ENCODE measurements at places on chromosomes 3 and 15.
A peak's percentile ranks its signal among the peaks of the same experiment; 100 is the strongest.

GRCh38 chr3:10432156-10432845, 73.1 kb downstream of the ATP2B2 start:
- DNase-seq: no peak

GRCh38 chr3:14623569-14624051, 28.0 kb upstream of the CCDC174 start:
- no peak for DNase-seq

GRCh38 chr3:195762249-195762585, 41.4 kb downstream of the MUC20 start:
- no peak for DNase-seq

GRCh38 chr3:172454180-172454579, 5.9 kb upstream of the GHSR start:
- DNase-seq: no peak

DNA sequence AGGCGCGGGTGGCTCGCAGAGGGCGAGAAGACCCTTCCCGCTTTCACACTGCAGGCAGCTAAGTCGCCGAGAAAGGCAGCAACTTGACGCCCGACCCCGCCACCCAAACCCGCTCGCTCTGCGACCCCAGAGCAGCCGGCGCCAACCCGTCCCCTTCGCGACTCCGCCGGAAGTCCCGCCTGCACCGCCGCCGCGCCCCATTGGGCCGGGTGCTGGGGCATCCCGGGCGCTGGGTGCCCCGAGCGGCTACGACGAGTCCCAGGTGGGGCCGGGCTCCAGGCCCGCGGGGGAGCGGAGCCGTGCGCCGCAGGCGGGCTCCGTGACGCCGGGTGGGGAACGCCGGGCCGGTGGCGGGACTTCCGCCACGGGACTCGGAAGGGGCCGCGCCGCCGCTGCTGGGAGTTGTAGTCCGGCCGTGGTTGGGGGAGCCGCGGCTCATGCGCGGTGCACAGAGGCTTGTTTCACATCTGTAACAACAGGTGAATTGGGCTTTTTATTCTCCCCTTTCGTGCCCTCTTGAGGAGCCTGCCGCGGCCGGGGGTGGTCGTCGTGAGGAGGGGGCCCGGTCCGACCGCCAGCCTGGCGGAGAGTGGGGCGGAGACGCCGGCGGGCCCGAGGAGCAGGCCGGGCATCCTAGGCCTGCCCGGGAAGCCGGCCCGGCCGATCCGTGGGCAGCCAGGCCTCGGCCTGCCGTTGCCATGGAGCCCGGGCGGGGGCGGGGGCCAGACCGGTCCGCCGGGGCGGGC, at the start of gene DHX30:
Gene DHX30 (plus strand): TSS at position 405 of the 746 bp plus-strand sequence. CDS start 7,546 bp downstream, outside the sequence.
- peak; percentile 96 for DNase-seq

- DNase-seq: no peak
Observed at GRCh38 chr15:76492538-76492937, 156.0 kb downstream of the ISL2 start.

DNA sequence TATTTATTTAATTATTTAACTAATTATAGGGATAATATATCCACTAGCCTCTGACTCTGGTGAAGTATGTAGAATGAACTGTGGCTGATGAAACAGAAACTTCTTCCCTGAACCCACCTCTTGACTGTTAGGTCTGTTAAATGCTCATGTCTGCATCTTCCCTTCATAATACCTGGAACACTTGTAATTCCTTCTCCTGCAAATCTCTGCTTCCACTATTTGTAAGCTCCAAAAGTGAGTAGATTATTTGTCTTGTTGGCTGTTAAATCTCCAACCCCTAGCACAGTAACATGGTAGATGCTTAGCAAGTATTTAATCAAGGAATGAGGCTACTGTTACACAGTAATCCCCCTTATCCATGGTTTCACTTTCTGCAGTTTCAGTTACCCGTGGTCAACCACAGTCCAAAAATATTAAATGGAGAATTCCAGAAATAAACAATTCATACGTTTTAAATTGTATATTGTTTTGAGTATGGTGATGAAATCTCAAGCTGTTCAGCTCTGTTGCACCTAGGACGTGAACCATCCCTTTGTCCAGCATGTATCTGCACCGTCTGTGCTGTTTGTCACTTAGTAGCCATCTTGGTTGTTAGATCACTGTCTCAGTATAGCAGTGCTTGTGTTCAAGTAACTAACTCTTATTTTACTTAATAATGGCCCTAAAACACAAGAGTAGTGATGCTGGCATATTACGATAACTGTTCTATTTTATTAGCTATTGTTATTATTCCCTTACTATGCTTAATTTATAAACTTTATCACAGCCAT, 5.7 kb downstream of the TTBK2 start:
- no peak for DNase-seq

- peak; percentile 62 for DNase-seq
Observed at GRCh38 chr3:168155303-168155702, 59.6 kb upstream of the GOLIM4 start.

DNA sequence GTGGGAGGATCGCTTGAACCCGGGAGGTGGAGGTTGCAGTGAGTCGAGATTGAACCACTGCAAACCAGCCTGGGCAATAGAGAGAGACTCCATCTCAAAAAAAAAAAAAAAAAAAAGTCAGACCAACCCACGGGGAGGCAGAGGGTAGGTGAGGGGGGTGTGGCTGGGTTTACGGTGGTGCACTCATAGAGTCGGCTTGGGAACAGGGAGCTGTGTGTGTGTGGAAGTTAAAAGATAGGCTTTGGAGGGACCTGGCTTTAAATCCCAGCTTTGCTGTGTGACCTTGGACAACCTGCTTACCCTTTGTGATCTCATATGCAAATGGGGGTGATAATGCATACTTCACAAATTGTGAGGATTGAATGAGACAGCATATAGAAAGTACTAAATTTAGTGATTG, 10.0 kb upstream of the ISLR2 start:
- no peak for DNase-seq

DNA sequence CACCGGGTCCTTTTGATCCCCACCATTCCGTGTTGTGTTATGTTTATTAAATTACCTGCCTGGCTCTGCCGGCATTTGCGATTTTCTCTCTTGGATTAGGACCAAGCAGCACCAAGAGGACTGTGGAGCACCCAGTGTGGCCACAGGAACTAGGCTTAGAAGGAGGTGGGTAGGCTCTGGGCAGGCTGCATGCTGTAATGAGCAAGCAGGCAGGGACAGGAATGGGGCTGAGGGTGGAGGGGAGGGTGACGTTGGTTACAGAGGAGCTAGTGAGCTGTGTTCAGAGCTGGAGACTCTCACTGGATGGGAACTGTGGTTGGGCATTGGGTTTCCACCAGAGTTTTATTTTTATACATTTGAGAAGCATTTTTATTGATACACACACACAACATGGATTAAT, 7.9 kb upstream of the SCN5A start:
- no peak for DNase-seq

GRCh38 chr3:134033315-134033996, 3.7 kb upstream of the SLCO2A1 start:
- DNase-seq: no peak

GRCh38 chr3:157958457-157958856, 147.8 kb downstream of the SHOX2 start:
- no peak for DNase-seq

DNA sequence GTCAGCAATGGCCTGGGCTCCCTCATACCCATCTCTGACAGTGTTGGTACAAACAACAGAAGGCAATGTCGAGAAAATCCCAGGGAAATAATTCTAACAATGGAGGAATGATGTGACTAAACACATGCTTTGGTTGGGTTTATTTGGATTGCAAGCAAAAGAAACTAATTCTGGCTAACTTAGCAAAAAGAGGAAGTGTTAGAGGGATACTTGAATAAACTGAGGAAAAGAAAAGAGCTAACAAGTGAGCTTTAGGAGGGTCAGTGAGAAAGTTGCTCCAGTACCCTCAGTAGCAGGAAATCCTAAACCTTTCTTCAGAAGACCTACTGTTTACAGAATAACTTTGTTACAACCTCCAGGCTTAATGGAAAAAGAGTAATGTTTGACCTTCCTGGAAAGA, 264.6 kb upstream of the WNT5A start:
- no peak for DNase-seq

- no peak for DNase-seq
Observed at GRCh38 chr15:41337047-41337446, 4.4 kb downstream of the NUSAP1 start.

GRCh38 chr15:67142767-67143100, 77.3 kb downstream of the SMAD3 start:
- no peak for DNase-seq

GRCh38 chr15:90665288-90666134, 51.6 kb upstream of the BLM start:
- peak; percentile 83 for DNase-seq

DNA sequence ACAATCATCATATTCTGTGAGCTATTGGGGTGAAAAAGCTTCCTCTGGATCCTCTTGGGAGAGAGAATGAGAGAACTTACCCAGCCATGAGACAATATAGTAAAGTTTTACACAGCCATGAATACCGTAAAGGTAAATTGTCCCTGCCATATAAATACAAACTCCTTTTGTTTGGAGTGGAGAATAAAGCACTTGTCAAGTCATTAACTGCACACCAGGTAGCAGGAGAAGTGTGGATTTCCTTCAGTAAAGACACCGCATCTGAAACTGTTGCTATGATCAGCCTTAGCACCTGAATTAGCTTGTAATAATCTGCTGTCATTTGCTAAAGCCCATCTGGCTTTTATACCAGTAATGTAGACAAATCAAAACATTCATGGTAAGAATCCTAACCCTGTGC, 336.6 kb upstream of the SLCO3A1 start:
- no peak for DNase-seq

- no peak for DNase-seq
Observed at GRCh38 chr3:4507024-4507596, 14.0 kb downstream of the ITPR1 start.

DNA sequence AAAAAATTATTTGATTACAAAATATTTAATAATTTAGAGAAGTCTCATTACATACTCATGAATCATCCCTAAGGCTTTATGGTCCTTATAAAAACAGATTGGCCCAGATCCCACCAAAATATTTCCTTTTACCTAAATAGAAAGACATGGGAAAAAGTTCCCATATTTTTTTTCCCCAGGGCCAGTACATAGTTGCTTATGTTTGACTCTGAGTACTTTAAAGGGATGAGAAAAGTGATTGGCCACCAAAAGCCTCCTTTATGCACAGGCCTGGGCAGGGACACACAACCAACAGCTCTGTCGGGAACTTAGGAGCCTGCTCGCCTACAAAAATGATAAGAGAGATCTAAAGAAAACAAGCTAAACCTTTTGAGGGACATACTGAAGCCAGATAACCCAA, 22.3 kb downstream of the KCNAB1 start:
- DNase-seq: no peak

DNA sequence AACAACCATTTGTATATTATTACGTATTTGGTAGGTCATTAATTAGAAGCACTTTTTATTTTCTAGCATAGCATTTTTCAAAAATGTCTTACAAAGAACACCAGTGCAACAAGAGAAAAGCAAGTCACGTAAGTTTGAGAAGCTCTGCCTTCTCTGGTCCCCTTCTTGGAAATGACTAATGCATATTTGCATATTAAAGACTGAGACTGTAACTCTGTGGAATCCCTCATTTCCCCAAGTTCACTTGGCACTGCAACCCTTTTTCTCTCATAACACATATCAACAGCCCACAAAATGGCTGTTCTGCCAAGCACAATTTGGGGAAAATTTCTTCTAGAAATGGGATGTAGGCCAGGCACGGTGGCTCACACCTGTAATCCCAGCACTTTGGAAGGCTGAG, 176.3 kb downstream of the ERC2 start:
- DNase-seq: no peak

DNA sequence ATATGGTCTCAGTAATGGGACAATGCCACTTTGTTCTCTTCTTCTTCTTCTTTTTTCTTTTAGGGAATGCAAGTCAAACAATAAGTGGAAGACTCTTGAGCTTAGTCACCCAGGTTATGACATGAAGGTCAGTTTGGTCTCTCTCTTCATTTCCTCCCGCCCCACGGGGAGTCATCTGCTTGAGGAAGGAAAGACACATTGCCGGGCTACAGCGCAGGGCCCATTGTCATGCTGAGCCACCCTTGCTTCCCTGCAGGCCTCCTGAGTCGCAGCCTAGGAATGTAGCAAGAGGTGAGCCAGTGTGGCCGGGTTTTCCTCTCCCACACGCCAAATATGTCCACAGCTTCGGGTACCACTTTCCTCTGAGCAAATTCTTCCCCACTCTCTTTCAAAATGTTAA, 47.6 kb downstream of the RAP2B start:
- DNase-seq: peak; percentile 92

- DNase-seq: no peak
Observed at GRCh38 chr15:96177279-96177678, 153.2 kb upstream of the NR2F2 start.

DNA sequence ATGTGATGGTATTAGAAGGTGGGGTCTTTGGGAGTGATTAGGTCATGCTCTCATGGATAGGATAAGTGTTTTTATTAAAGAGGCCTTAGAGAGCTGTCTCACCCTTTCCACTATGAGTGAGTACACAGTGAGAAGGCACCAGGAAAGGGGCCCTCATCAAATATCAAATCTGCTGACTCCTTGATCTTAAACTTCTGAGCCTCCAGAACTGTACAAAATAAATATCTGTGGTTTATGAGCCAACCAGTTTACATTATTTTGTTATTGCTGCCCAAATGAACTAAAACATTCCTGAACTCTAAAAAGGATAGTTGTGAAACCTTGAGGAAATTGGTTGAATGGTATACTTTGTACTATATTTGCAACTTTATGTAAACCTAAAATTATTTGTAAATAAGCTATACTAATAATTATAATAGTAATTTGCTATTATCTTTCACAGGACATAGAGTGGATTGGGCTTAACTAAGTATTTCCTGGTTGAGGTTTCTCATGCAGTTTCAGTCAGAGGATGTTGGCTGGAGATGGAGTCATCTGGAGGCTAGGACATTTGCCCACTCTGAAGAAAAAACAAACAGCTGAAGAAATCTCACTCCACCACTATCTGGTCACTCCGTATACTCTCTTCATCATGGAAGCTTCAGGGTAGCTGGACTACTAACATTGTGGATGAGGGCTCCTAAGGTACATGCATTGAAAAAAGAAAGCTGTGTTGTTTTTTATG, 1068.6 kb upstream of the CADM2 start:
- no peak for DNase-seq

DNA sequence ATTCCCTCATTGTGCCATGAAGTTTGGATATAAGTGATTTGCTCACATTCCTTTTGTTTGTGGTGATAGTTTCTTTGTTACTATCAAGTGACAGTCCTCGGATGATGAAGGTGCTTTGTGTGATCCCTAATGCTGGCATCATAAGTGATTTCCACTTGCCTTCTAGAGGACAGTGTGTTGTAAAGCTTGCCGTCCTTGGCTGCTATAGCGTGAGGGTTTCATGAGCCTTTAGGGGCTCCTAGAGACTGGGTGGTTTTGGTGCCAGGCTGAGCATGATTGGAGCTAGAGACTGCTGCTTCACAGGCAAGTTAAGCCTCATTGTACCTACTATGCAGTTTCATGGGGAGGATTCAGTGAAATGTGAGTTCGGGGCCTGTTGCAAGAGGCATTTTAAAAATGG, 12.4 kb downstream of the SNRK start:
- no peak for DNase-seq

- DNase-seq: peak; percentile 4
Observed at GRCh38 chr15:39976291-39977274, 42.7 kb downstream of the EIF2AK4 start.

GRCh38 chr3:187737368-187738070, 7.7 kb downstream of the BCL6 start:
- DNase-seq: peak; percentile 81

- no peak for DNase-seq
Observed at GRCh38 chr15:72198356-72199204, 993 bp upstream of the GRAMD2A start.
